ENCODE measurements at places on chromosomes 13 and 19.

DNA sequence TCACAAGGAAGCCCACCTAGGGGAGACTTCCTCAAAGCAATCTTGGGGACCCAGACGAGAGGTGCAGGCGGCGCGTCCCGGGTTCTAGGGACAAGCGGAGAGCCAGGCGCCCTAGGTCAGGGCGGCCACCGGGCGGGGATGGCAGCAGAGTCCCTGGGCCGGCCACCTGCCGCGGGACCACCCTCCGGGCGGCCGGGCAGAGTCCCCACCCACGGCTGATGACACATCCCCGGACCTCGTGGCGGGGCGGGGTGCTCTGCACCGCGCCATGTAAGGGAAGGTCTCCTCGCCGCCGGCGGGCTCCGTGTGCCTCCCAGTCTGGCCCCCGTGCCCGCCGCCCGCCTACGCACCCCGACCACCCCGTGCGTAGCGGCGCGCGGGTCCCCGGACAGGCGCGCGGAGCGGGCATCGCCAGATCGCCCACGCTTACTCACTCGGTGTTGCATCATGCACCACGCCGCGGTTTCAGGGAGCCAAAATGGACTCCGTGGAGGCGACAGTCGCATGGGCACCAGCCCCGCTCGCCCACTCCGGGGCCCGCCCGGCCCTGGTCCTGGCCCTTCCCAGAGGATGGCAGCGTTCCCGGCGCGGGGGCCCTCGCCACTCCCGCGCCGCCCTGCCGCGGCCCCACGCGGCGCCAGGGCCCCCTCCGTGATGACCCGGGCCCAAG is 643 bp downstream of the SLC7A1 start:
- peak; percentile 83 for DNase-seq

DNA sequence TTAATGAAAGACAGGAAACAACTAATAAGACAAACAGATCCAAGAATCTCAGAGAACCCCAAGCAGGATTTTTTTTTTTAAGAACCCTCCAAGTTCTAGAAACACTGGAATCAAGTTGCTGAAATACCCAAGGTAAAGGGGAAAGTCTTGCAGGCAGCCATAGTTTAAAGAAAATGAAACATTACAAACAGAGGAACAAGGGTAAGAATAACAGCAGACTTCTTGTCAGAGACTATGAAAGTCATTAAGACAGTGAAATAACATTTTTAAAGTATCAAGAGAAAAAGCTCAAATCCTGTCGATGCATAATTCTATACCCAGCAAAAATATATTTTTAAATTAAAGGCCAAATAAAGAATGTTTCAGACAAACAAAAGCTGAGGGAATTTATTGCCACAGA is 67.1 kb downstream of the WASF3 start:
- no peak for DNase-seq

DNA sequence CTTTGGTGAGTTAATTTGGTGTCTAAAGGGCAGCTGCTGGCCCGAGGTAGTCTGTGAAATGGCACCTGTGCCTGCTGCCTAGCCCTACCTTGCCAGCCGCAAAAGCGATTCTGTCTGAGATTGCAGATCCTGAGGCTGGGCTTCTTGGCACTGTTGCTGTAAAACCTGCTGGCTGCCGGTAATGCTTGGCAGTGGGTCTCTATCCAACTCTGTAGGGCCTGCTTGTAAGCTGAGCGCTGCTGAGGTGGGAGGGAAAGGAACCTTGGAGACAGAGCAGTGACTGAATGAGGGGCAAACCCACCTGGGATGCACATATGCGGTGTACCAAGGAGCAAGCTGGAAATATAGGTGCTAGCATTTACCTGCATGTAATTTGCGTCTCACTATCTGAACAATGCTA is 11.7 kb downstream of the LCP1 start:
- DNase-seq: no peak

DNA sequence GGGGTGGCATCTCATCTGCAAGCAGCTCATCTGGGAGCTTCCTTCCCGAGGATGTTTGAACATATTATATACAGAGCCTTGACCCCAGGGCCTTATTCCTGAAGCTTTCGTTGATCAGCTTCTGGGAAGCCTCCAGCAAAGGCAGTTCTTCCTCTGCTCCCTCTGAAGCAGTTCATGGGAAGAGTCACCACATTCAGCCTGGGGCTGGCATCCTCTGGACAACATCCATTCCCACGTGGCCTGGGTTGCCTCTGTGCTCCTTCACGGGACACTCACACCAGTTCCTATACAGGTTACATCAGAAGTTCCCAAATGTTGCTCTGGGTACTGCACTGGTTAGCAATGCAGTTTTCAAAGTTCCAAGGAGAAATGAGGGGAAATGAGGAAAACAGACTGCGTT is 29.6 kb downstream of the COL4A2 start:
- no peak for DNase-seq

DNA sequence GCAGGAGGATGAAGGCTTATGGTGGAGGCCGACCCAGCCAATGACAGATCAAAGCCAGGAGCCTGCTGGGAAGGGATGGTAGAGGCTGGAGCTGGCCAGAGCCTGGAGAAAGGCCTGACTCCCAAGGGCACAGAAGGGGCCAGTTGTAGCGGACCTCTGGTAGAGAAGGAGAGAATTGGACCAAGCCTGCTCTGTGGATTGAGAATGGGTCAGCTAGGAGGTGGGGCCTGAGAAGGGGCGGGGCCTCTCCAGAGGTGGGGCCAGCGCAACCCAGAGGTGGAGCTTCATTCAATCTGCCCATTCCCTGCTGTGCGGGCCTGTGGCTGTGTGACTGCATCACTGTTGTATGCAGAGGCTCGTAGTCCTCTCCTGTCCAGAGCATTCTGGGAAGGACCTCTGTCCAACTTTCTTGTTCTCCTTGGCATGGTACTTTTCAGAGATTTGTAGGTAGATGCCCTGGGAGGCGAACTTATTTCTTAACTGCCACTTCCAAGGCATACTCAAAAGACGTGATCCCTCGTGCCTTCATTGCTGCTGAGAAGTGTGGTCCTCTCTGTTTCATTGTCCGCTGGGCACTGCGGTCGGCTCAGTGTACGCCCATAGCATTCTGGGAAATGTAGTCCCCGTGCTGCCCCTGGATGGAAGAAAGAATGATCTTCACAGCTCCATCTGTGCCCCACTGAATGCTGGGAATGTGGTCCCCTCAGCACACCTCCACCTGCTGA is 6.7 kb downstream of the GRIN2D start:
- peak; percentile 57 for DNase-seq

DNA sequence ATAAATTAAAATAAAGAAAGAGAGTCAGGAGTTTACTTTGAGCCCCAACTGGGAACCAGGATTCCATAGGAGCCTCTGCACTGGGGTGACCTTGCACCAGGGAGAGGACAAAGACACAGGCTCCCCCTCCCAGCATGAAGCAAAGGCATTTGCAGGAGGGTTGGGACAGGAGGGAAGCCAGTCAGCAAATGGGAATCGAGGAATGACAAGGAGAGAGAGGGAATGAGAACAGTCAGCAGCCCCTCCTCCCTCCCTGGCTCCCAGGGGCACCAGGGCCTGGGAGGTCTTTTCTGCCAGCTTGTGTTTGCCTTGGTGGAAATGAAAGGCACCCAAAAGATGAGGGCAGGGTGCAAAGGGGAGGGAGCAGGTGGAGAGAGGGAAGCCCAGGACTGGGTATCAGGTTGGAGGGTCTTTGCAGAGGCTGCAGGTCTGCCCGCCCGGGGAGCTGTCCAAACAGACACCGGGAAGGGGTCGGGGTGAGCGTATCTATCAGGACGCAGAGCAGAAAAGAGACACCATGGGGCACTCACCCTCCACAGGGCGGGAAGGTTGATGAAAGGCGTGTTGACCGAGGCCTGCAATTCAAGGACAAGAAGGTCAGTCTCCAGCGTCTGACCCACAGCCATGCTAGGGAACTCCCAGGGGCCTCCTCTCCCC is 3.8 kb downstream of the SBSN start:
- DNase-seq: no peak

DNA sequence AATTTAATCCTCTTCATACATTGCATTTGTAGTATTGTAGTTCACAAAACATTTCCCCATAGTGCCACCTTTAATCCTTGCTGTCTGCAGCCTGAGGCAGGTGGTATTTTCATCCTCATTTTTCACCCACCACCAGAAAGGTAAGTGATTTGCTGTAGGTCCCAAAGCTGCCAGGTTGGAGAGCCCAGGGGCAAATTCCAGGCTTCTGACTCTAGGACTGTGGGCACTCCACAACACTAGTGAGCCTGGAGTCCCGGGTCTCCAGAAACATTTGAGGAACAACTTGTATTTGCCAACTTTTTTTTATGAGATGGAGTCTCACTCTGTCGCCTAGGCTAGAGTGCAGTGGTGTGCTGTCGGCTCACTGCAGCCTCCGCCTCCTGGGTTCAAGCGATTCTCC is 6.2 kb downstream of the ILF3 start:
- no peak for DNase-seq

DNA sequence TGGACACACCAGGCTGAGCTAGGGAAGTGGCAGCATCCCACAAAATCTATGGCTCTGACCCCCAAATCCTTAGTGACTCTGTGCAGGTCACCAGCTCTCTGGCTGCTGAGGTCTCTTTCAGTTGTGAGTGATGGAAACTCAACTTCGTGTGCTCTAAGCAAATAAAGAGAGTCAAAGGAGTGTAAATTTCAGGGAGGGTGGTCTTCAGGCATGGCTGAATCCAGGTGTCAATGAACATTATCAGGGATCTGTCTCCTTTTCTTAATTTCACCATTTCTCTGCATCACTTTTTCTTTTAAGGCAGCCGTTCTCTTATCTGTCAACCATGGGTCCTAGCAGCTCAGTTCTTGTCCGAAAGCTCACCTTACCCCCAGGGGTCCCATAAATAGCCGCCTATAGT is 6.2 kb downstream of the CYP4F12 start:
- DNase-seq: no peak

- peak; percentile 84 for DNase-seq
These were observed at the start of gene HSH2D for GRCh38 chr19:16143399-16144215. TSS of gene HSH2D (plus strand) at chr19:16143685. CDS start at chr19:16148751, 5,066 bp downstream.

GRCh38 chr19:29666578-29667386 is 1.5 kb downstream of the PLEKHF1 start:
- DNase-seq: no peak

DNA sequence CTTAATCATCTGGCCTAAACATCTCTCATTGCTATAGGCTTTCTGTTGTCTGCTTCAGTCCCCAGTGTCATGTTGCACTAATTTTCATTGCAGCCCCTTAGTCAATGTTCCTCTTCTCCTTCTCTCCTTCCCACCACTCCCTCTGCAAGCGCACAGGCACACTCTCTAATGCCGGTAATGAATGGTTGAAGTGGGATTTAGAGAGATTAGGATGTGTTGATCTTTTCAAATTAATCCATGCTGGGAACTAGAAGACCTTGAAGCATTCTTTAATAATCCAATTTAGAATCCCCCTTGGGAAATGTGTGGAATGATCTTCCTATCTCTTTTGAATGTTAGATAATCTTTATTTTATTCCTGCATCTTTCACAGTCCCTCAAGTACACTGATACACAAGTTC is 33.2 kb upstream of the NDFIP2 start:
- DNase-seq: no peak

- no peak for DNase-seq
These were observed 28.9 kb downstream of the MLLT1 start for GRCh38 chr19:6250909-6251308.

DNA sequence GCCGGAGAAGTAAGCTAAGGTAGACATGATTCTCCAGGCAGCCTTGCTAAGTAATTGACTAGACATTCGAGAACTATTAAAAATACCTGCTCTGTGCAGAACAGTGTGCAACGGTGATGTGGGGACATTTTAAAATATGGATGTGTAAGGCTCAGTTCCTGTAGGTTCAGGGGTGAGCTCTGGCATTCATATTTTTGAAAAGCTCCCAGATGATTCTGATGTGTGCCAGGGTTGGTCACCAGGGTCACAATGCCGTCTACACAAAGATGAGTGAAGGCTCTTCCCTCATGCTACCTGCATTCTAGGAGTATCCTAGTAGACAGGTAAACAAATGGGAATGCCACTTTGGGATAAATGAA is 702 bp upstream of the EPSTI1 start:
- peak; percentile 22 for DNase-seq

DNA sequence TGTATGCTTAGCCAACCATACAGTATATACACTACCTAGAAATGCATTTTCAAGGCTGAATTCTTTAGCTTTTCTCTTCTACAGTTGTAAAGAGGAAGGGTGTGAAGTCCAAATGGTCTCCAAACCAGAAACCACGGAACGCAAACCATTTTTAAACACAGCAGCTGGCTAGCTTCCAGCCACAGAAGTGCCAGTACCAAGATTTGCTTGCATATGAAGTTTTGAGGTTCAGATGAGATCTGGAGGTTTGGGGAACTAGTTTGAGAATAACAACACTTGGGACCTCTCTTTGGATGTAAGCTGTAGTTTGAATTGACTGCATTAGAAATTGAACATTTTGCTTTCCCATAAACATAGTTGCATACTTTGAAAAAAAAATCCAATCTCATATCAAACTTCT is 1243.5 kb downstream of the EFNB2 start:
- no peak for DNase-seq

- DNase-seq: no peak
These were observed 1589.1 kb upstream of the SPRY2 start for GRCh38 chr13:81929988-81930387.

DNA sequence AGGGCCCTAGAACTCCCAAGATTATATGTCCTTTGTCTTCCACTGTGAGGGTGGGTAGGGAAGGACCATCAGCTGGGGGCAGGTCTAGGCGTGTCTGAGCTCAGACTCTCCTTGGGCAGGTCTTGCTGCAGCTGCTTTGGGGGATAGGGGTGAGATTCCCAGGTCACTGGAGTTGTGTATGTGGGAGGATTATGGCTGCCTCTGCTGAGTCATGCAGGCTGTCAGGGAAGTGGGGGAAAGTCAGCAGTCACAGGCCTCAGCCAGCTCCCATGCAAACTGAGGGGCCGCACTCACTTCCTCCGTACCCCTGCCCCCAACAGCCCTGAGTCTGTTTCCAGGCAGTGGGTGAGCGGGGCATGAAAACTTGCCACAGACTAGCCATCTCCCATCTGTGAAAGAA is 600.8 kb downstream of the DIAPH3 start:
- no peak for DNase-seq

GRCh38 chr13:100396776-100397175 is 191.8 kb downstream of the GGACT start:
- no peak for DNase-seq

DNA sequence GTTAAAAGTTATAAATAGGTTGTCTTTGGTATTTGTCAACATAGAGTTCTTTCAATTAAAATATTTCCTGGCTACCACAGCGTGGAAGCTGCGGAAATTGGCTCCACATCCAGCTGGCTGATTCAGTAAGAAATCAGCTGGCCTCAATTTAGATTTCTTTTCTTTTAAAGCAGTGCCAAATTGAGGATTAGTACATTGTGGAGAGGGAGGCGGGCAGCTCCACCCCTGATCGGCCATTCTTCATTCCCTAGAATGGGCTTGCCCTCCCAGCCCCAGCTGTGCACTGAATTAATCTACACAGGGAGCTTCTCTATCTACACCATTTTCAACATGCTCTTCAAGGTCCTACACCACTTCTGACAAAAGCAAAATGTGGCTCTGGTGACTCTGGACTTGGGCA is 624.8 kb downstream of the DACH1 start:
- DNase-seq: no peak

Measured in activated T-cell treated with anti-CD3 and anti-CD28 coated beads, Interleukin-2, amount 50 U/mL, for 72 hours (primary cell).